Erythroblast (primary cell): ENCODE measurements at places on chromosomes 6 and 20.

- no peak for DNase-seq
Measured at GRCh38 chr20:43937591-43937990, 22.9 kb downstream of the TOX2 start.

DNA sequence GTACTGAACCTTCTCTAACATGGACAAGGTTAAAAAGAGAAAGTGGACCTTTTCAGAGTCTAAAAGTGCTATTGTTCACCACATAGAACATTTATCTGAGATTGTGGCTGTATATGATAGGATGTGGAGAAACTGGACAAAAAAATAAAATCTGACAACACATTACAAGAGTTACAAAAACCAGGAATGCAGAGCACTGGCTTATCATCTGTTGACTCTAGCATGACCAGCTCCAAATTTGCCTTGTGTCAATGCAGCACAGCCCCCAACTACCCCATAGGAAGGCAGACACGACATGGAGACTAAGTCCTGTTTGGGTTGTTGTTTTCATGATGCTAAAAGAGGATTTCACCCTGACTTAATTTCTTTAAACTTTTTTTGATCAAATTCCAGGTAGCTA is 436.9 kb upstream of the MARCKS start:
- DNase-seq: no peak

DNA sequence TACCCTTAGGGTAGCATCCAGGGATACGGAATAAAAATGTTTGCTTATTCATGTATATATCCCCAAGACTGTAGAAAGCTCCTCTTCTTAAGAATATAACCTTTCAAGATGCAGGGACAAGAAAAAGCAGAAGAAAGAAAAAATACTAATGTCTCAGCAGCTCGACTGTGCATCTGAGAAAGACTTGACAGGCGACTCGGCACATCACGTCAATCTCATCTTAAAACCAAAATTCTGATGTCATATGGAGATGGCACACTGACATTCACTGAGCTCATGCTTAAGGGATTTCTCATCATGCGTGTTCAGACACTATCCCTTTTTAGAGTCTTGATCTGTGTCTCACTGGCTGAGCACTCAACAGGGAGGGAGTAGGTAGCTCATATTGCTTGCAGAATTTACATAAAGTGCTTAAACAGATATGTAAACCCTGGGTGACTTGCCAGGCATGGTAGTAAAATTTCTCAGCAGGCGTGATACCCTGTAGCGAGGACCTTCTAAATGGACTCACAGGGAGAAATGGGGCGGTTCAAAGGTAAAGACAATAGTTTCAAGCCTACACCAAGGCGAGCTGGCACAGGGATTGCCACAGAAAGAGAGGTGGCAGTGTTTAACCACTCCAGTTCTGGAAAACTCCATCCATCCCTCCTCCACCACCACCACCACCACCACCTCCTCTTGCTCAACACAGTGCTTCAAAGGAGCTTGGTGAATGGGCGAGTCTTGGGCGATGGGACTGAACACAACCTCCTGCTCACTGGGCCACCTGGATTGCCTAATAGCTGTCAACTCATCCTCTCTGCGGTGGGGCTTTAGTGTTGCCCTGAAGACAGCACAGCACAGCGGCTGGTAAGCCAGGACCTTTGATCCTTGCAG is 330.5 kb downstream of the TFAP2A start:
- no peak for DNase-seq

DNA sequence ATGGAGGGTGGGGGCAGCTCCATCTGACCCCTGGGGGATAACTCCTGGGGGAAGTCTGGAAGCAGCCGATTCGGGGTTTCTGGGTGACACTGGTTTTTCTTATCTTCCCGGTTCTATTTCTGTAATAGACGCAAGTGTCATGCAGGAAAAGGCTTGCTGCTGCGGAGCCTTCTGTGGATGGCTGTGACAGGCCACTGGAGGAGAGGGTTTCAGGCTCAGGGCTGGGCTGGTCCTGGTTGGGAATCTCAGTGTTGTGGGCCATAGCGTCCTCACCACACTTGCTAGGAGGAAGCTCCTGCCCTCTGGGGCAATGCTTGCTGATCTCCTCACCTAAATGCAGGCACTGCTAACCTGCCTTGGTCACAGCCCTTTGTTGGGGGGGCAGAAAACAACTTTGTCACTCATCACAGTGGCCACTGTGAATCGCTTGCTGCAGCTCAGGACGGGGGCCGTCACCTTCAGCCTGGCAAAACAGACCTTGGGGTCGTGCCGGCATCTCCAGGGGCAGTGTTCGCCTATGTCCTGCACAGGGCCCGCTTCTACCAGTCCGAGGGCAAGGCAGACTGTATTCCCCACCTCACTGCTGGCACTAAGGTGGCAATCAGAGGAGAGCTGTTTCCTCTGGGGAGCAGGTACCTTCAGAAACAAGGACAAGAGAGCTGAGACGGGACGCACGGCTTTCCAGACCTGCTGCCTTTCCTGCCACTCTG is 4.4 kb upstream of the TUBB1 start:
- DNase-seq: peak; percentile 47

GRCh38 chr6:135230711-135231468 is 49.8 kb downstream of the MYB start:
- peak; percentile 33 for DNase-seq

DNA sequence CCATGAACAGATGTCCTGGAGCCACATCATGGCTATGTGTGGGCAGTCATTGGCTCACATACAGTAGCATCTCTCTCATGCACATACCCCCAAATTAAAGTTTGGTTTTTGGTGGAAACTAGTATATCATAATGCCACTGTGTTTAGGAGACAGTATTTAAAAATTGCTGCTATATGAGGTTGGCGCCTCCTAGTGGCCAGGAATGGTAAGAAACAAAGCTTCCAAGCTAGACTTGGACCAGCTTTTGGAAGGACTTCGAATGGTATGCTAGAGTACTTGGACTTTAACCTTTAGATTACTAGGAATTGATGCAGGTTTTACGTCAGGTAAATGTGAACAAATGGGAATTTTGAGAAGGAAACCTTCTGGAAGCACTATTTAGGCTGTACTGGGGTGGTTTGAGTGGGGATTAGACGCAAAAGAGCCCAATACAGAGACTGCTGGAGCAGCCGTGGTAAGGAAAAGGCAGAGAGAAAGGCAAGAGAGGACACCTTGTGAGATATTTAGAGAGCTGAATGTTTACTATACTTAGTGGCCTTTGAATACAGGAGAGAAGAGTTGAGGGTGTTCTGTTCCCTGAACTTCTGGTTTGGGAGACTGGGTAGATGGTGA is 23.8 kb downstream of the PRSS35 start:
- DNase-seq: peak; percentile 75

DNA sequence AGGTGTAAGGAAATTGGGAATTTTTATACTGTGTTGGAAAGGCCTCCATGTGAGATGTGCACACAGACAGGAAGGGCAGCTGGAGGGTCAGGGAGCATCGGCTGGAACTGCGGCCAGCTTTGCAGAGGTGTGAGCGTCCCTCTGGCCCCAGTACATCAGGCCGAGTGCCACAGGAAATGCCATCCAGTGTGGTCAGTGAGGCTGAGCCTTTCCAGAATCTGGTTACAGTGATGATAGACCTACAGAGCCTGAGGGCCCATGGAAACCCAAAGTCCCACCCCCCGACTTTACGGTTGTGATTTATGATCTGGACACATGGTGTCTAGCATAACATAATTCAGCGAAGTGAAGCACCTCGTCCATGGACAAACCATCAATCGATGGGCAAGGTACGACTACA is 137.3 kb upstream of the PDE10A start:
- DNase-seq: no peak

- DNase-seq: no peak
Measured at GRCh38 chr20:32465092-32465900, 107.2 kb downstream of the ASXL1 start.

GRCh38 chr6:138307352-138307751 is 70.4 kb upstream of the SMIM28 start:
- no peak for DNase-seq

GRCh38 chr6:25217302-25217701 is 61.9 kb upstream of the CARMIL1 start:
- no peak for DNase-seq

DNA sequence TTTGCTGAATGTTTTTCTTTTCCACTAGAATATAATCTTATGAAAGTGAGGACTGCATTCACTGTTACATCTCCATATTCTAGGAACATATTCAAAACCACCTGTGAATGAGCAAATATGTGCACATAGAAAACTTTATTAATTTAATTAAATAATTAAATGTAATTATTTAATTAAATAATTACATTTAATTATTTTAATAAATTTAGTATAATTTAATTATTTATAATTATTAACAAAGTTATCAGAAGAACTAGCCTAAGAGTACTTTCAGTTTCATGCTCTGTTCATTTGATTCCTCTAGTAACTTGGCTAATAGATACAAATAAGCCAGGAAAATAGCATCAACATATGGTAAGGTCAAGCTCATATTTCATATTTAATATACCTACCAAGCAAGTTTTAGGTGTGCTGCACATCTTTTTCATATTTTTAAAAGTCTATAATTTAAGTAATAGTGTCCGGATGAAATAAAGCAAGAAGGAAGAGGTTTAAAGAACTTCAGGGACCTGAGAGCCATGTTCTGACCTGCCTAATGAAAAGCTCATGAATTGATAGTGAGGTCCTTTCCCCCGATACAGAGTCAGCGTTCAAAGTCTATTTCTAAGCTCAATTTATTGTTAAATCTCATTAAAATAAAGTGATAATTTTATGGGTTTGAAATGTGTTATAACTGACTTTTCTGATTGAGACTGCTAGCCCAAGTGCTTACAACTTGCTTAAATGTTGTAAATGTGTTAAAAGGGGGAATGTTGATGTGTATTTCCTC is 361.4 kb upstream of the FLRT3 start:
- DNase-seq: no peak

- DNase-seq: peak; percentile 15
Measured at GRCh38 chr6:159217595-159218275, 48.5 kb downstream of the FNDC1 start.

GRCh38 chr20:50980071-50980681 is 21.6 kb downstream of the MOCS3 start:
- peak; percentile 17 for DNase-seq

DNA sequence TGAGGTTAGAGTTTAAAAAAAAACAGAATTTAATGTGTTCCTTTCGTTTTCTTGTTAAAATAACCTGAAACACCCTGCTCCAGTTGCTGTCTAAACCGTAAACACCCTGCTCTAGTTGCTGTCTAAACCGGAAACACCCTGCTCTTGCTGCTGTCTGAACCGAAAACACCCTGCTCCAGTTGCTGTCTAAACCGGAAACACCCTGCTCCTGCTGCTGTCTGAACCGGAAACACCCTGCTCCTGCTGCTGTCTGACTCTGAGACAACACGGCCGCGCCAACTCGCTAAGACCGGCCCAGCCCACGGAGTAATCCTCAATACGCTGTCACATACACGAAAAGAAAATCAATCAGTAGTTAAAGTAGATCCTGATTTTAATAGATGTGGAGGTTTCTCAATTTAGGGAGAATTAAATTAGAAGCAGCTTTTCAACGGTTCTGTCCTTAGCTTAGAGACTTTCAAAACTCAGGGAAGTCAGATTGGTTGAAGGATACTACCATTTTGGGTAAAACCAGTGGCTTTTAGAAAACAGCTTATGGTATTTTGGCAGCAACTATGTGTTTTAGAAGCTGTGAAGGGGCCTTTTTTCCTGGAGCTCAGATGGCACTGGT is 98.3 kb downstream of the RAMACL start:
- DNase-seq: peak; percentile 23

DNA sequence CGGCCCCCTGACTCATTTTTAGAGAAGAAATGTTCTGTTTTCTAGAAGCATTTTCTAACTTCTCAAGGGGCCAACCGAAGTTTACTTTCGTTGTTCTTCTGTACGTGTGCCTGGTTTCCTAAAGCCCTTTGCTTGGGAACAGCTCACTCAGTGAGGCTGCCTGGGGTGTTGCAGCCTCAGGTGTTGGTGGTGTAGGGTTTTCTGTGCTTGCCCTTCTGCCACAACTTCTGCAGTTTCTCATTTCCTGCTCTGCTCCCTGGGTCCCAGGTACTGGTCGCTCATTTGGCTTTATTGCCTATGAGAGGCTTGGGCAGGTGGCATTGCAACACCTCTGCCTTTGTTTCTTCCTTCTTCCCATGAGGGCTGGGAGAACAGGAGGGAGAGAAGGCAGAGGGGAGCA is 278.3 kb downstream of the SOX4 start:
- no peak for DNase-seq

GRCh38 chr6:34970957-34971356 is 81.9 kb downstream of the ANKS1A start:
- DNase-seq: no peak

- DNase-seq: no peak
Measured at GRCh38 chr6:72953971-72954381, 271.3 kb downstream of the KHDC1L start.

DNA sequence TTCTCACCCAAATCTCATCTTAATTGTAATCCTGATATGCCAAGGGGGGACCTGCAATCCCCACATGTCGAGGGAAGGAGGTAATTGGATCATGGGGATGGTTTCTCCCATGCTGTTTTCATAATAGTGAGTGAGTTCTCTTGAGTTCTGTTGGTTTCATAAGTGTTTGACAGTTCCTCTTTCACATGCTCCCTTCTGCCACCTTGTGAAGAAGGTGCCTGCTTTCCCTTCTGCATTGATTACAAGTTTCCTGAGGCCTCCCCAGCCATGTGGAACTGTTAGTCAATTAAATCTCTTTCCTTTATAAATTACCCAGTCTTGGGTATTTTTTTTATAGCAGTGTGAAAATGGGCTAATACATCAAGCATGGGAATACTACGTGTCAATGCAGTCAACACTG is 925.0 kb upstream of the MAN1A1 start:
- no peak for DNase-seq

- no peak for DNase-seq
Measured at GRCh38 chr20:22453244-22454080, 130.9 kb downstream of the FOXA2 start.

DNA sequence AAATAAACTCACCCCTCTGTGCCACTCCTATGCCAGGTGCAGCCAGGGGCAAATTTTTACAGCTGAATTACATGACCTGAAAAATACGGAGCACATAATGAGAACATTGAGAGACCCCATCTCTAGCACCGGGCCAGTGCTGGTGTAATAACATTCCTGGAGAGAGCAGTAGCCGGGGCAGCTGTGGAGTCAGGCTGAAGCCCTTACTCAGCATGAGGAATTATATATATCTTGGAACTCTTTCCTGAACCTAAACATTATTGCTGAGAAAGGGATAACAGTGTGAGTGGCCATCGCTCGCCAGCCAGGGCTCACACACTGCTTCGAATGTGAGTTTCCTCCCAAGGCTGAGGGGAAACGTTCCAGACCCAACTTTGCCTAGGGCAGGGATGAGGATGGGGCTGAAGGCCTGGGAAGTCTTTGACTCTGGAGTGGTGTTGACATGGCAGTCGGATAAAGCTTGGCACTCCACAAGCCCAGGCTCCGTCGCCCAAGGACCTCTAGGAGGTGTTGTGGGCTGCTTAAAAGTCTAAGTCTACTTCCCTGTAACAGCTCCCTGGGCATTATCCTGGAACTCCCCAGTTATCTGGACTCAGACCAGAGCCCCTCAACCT is 269.8 kb downstream of the CDC5L start:
- no peak for DNase-seq

- DNase-seq: no peak
Measured at GRCh38 chr20:21340991-21341697, 38.0 kb downstream of the XRN2 start.

DNA sequence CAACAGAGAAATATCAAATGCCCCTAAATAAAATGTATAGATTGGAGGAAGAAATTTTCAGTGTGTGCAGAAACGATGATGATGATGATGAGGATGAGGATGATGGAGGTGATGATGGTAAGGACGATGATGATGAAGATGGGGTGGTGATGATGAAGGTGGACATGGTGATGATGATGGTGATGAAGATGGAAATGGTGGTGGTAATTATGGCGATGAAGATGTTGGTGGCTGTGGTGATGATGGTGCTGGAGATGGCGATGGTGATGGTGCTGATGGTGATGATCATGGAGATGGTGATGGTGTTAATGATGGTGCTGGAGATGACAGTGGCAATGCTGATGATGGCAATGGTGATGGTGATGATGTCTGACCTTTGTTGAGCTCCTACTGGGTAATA is 141.2 kb downstream of the DHX35 start:
- DNase-seq: no peak
